ENCODE measurements at places on chromosomes 7 and 10. TPM values are rescaled to one million over a fixed set of nuclear protein-coding genes. Genes with fewer than 3 reads are reported as not detected.

Gene MBL2
- 0.23 TPM for total RNA-seq

Gene HOXA10
- total RNA-seq: 65.0 TPM

Gene ADAM8
- total RNA-seq: 0.32 TPM

Gene ARHGAP12
- total RNA-seq: 20.9 TPM

Gene CRHR2
- 0.93 TPM for total RNA-seq

Gene TMEM26
- total RNA-seq: 0.67 TPM

Gene FAM237B
- 0.19 TPM for total RNA-seq

Gene LIPK
- not detected for total RNA-seq

Gene HOXA1
- total RNA-seq: 2.7 TPM

Gene PRSS2
- not detected for total RNA-seq

Gene NPY4R2
- total RNA-seq: not detected

Gene MET
- total RNA-seq: 1.5 TPM

Gene VOPP1
- total RNA-seq: 59.2 TPM

Gene WNT16
- 0.41 TPM for total RNA-seq

Gene CCDC3
- 0.16 TPM for total RNA-seq

Gene TEX47
- not detected for total RNA-seq

Gene PLA2G12B
- not detected for total RNA-seq

Gene TPST1
- total RNA-seq: 17.0 TPM

Gene KIN
- 8.4 TPM for total RNA-seq

Gene ADAM22
- total RNA-seq: 26.0 TPM

Gene C10orf105
- 11.5 TPM for total RNA-seq

Gene NRCAM
- total RNA-seq: 63.6 TPM
